ENCODE measurements at places on chromosomes 5 and 9. TPM values are rescaled to one million over a fixed set of nuclear protein-coding genes. Genes with fewer than 3 reads are reported as not detected.

DNA sequence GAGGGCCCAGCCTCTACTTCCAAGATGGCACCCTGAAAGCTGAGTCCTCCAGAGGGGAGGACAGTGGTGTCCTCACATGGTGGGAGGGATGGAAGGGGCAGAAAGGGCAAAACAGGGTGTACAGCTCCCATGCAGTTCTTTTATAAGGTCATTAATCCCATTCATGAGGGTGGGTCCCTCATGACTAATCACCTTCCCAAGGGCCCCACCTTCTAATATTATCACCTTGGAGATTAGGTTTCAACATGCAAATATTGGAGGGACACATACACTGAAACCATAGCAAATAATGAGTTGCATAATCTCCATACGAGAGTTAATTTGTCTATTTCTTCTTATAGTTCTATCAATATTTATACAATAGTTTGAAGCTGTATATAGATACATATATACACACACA is 5.8 kb upstream of the ZBTB43 start:
- DNase-seq: no peak

Gene ASS1
- 31.1 TPM for total RNA-seq

DNA sequence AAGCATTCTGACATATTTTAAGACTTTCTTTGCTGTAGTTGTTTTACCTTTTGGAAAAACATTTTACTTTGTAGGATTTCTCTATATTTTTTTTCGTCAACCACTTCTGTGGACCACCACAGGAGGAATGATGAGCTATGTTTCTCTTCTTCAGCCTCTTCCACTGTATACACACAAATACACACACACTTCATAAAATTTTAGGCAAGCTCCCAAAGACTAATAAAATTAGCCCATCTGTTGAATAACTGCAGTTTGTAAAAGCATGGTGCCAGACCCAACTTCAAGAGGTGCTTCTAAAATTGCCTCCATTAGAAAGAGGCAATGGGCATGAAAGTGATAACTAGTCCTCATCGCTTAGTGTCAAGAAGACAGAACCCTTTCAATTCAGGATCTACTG is 4.1 kb upstream of the CEP120 start:
- DNase-seq: no peak

GRCh38 chr9:14210428-14210827 is 103.5 kb downstream of the NFIB start:
- DNase-seq: no peak

DNA sequence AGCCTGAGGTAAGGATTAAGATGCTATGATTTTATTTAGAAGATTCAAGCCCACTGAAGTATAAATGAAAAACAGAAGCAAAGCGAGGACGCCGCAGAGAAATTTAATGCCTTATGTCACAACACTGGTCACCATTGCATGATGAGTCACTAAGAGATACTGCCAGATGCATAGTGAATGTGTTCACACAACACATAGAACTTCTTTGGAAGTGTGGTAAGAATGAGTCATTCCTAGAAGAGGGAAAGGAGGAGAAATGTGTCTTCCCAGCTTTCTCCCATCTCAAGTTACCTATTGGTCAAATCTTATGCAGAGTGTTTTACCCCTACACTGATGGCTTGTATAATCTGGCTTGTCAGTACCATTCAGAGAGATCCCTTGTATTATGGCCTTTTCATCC is 465.3 kb upstream of the ARRDC3 start:
- DNase-seq: peak; percentile 81

Gene TAS2R1
- total RNA-seq: not detected

- no peak for DNase-seq
Measured at GRCh38 chr5:117394506-117395157, 820.0 kb upstream of the SEMA6A start.

GRCh38 chr9:85726737-85727136 is 15.0 kb downstream of the AGTPBP1 start:
- no peak for DNase-seq

Gene GFI1B
- not detected for total RNA-seq

GRCh38 chr5:1666812-1667588 is 132.6 kb downstream of the MRPL36 start:
- DNase-seq: no peak

DNA sequence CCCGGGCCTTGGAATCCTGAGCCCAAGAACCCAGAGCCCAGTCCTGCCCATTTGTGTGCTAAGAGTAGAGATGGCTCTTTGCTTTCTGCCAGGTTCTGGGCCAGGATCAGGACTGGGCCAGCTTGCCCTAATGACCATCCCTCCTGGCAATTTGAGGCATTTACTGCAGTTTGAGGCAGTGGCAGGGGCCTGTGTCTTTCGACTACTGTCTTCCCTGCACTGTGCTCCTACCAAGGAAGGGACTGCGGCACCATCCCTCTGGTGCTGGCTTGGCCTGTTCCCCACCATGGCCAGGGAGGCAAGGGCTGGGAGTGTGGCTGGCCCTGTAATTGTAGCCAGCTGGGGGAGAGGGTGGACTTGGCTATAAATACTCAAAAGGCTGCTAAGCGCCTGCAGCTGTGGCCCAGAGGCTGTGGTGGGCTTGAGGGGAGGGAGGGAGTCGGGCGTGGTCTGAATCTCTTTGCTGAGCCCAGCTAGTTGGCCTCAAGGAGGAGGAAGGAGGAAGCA is 4.6 kb downstream of the ENHO start:
- DNase-seq: no peak

DNA sequence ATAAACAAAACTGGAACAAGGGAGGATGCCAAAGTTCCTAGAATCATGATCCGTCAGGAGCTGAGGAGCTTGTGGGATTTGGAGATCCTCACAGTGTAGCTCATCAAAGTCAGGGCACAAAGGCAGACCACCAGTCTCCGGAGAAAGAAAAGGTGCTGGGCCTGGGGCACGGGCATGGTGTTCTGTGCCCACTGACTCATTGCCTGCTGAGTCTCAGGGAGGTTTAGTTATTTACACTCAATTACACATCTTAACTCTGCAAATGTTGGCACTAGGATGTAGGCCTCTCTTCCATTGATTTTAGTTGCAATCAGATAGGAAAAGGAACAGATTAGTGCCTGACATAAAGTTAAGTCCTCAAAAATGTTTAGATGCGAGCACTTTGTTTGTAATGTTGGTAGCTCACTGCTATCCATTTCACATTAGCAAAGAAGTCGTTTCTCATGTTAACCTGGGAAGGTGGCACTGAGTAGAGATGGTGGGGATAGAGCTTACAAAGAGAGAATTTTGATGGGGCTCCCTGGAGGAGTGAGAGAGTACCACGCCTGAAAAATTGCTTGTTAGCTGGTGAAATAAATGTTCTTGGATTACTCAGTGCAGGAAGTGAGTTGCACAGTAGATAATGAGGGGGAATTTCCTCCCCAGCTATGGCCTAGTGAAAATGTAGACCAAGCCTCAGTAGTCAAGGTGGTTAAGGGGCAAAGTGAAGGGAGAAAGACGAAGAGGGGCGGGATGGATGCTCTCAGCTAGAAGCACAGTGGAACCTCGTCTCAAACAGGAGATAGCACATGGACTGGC is 109.5 kb upstream of the CD180 start:
- peak; percentile 56 for DNase-seq

DNA sequence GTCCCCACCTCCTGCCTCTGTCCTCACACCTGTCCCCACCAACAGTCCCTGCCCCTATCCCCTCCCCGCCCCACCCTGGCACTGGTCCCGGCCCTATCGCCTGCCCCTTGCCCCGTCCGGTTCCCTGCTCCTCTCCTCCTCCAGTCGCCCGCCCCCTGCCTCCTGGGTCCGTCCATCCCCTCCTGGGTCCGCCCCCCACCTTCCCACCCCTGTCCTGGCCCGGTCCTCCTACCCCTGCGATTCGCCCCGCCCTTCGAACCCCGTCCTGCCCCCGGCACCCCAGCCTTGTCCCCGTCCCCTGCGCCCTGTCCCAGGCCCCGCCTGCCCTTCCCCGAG is 372 bp downstream of the EDF1 start:
- DNase-seq: no peak

Gene SPATA31A7
- total RNA-seq: not detected

GRCh38 chr5:126619781-126620180 is 19.0 kb downstream of the PHAX start:
- DNase-seq: no peak

Gene PCDHGB7
- 5.8 TPM for total RNA-seq

Gene GPX3
- 0.28 TPM for total RNA-seq

DNA sequence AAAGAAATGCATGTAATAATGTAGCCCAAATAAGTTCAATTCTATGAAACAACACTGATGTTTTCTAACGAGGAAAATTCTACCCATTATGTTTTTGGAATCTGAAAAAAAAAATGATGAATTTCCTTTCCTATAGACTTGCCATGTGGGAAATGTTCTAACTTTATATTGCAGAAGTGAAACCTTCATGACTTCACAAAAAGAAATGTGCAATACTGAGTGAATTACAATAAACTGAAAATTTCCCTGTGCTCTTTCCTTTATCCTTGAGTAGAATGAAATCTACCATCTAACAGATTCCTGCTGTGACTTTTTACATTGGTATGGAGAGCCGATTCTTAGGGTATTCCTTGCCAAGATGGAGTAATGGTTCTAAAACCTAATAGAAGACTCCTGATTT is 1622.5 kb downstream of the MAT2B start:
- DNase-seq: no peak

Gene PCDHGC3
- 21.9 TPM for total RNA-seq

DNA sequence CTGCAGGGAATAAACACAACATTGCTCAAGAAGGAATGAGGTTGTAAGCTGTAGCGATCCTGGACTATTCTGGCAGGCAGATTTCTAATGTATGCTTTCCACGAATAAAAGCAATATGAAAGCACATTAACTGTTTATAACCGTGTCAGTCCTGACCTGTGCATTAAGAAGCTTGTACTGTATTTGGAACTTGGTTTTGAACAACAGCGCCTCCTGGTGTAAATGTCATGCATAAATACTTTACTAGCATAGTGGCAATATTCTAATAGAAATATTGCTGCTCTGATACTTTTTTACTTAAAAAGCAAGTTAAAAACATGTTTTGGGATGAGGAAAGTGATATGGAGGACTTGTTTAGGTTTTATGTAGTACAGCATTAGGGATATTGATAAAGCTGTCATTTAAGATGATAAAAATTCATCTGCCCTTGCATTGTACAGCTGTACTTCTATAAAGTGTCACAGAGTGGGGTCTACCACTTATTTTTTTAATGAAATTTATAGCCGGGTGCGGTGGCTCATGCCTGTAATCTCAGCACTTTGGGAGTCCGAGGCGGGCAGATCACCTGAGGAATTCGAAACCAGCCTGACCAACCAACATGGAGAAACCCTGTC is 70.7 kb upstream of the GNE start:
- DNase-seq: peak; percentile 80

- DNase-seq: peak; percentile 97
Measured at GRCh38 chr5:163571744-163572143, 66.3 kb downstream of the MAT2B start.

Gene NR2F1
- 19.0 TPM for total RNA-seq

- DNase-seq: peak; percentile 48
Measured at GRCh38 chr5:93580063-93580926, 724 bp downstream of the NR2F1-AS1 start.

DNA sequence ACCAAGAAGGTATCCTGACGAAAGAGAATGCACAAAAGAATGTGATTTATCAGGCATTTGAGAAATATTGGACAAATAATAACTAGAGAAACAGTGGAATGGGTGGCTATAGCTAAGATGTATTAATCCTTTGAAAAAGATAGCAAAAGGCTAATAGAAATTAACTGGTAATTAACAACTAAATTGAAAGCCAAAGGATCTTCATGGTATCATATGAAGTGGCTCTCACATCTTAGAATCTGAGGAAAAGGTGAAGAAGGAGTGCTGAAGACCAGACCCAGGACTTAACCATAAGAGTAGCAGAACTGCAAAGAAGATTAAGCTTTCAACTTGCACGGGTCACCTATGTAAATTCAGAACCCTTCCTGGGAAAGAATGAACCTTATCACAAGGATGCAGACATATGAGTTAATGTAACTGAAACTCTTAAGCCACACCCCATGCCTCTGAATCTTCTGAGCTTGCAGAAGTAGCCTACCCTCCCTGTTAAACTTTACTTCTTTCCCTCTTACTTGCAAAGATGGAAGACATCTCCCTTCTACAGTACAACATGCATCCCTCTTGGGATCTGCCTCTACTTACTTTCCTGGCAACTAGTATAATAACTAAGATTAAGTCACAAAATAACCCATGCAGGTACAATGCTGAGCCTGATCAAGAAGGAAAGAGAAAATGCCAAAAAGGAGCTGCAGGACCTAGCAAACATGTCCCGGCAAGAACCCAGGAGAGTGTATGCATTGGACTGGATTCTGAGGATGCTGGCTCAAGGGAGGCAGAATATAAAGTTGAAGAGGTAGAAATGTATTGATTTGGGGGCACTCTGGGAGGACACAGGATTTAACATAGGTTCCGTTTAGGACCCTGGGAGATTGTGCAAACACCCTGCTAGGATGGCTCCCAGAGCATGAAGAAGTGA is 395.5 kb upstream of the SLC30A5 start:
- DNase-seq: no peak

Gene TRPM6
- under 0.01 TPM for total RNA-seq

Gene PAXX
- 4.4 TPM for total RNA-seq

Gene MEIKIN
- total RNA-seq: not detected

Measured in IMR-90 (cell line).